ENCODE measurements at places on chromosomes 2 and 18.

DNA sequence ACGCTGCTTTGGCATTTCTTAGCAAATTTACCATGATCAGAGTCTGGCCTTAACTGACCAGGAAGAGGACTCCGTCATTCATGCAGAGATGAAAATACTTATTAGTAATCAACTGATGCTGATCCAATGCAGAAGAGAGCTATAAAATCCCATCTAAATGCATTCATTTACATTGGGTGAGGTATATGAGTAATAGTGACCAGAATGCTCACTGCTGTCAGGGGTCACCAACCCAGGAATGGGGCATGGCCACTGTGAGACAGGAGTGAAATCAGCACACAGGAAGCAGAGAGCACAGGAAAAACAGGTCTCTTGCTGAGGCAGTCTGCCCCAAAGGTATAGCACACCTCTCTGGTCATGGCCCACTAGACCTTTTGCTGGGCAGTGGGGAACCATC is 68.1 kb upstream of the TMEM247 start:
- no peak for DNase-seq

DNA sequence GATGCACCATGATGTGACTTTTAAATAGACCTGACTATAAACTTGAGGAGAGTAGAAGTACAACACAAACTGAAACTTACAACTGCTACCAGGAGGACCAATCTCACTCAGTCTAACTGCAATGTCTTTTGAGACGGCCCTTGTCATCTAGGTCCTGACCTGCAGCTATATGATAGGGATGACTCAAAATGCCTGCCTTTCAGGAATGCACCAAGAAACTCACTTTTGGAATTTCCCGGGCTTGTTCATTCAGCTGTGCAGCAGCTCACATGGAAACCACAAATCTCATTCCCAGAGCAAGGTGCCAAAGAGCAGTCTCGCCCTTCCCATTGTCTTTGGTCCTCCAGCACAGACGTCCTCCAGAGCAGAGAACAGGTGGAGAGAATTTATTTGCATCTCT is 113.7 kb downstream of the SPOPL start:
- DNase-seq, result no peak

- DNase-seq, result no peak
These were observed 18.3 kb upstream of the BMP10 start for GRCh38 chr2:68889500-68889899.

DNA sequence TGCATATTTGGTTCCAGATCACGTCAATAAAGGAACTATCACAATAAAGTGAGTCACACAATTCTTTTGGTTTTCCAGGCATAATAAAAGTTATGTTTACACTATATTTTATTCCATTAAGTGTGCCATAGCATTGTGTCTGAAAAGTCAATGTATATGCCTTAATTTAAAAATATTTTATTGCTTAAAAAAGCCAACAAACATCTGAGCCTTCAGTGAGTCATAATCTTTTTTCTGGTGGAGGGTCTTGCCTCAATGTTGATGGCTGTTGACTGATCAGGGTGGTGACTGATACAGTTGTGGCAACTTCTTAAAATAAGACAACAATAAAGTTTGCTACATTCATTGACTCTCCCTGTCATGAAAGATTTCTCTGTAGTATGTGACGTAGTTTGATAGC is 254.3 kb upstream of the SPOPL start:
- DNase-seq, result no peak

- DNase-seq, result no peak
These were observed 9.5 kb downstream of the ASB18 start for GRCh38 chr2:236254674-236255073.

DNA sequence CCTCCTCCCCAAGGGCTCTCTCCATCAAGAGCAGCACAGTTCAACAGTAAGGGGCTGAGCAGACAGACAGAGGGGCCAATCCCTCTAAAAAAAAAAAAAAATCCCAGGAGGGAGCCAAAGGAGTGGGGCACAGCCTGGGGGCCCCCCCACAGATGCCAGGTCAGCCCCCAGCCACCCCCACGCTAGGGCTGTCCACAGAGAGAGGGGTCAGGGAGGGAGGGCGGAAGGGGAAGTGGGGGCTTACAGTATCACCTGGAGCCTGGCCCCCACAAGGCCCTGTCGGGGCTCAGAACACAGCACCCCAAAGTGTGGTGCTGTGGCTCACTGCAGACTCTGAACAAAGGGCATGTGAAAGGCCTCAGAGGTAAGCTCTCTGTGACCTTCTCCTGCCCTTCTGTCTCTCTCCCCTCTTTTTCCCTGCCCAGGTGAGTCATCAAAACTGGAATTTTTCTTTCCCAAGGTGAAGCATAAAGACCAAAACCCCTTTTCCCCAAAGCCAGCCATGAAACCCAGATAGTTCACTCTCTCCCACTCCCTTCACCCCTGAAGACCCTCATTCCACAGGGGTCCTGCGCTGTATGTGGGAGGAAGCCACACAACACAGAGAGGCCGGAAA is 13.9 kb downstream of the BIN1 start:
- no peak for DNase-seq

GRCh38 chr2:45448217-45448616 is 162.8 kb downstream of the SRBD1 start:
- no peak for DNase-seq

DNA sequence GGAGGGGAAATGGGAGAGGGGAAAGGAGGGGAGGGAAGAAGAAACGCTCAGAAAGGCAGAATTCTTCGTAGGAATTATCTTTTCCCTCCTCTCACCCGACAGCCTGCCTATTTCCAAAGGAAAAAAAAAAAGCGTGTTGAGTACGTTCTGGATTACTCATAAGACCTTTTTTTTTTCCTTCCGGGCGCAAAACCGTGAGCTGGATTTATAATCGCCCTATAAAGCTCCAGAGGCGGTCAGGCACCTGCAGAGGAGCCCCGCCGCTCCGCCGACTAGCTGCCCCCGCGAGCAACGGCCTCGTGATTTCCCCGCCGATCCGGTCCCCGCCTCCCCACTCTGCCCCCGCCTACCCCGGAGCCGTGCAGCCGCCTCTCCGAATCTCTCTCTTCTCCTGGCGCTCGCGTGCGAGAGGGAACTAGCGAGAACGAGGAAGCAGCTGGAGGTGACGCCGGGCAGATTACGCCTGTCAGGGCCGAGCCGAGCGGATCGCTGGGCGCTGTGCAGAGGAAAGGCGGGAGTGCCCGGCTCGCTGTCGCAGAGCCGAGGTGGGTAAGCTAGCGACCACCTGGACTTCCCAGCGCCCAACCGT is at the start of gene GAD1:
Gene GAD1, plus strand, starts transcription at position 384 of the 589 bp plus-strand sequence. CDS start 1,705 bp downstream, outside the sequence.
- peak; percentile 39 for DNase-seq

DNA sequence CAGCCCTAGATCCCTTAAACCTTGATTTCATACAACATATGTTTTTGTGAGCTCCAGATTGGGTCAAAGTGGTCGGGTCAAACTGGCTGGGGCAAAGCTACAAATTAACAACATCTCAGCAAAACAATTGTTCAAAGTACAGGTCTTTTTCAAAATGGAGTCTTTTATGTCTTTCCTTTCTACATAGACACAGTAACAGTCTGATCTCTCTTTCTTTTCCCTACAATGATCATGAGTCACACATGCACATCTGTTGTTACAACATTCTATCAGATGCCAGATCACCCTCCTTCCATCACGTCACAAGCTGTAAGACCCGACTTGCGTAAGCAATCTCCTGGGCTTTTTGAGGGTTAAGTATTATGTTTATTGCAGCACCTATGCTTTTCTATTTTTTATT is 55.1 kb downstream of the RHOB start:
- DNase-seq, result no peak

GRCh38 chr2:219737270-219737691 is 109.9 kb downstream of the SLC4A3 start:
- DNase-seq, result no peak

DNA sequence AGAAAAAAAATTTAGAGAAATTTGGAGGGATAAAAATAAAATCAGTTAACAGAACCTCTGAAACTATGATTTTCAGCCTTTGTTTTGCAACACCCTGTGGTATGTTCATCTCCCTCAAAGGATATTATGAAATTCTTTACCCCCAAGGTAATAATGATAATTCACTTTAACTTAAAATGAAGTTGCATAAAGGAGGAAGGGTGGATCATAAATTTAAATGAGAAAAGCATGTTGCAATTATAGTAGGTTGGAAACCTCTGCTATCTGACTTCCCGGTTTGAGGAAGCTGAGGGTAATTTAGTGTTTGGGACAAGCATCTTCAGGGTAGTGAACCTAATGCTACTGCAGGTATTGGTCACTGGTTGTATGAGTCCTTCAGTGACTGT is 102.9 kb downstream of the BABAM2 start:
- no peak for DNase-seq

Data from activated CD4-positive, alpha-beta T cell treated with anti-CD3 and anti-CD28 coated beads, Interleukin-2, amount 50 U/mL, for 1 hour (primary cell).